ENCODE measurements at places on chromosomes 5 and 9.

DNA sequence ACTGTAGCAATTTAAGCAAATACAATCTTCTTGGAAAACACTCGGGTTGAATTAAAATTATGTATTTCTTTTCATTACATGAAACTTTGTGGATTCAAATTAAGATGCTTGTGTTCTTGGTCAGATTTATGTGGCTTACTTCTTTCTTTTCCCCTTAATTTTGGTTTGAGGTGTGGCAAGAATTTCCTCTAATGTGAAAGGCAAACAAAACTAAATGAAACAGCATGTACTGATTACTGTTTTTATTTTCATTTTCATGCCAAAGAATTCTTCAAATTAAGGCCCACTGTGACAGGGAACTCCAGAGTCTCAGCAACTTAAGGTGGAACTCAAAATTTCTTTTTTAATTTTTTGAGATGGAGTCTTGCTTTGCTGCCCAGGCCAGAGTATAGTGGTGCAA lies at the start of gene OMD:
TSS of gene OMD (minus strand) at position 132 of the 400 bp plus-strand sequence. CDS start 6,913 bp downstream, outside the sequence.
- DNase-seq = no peak

DNA sequence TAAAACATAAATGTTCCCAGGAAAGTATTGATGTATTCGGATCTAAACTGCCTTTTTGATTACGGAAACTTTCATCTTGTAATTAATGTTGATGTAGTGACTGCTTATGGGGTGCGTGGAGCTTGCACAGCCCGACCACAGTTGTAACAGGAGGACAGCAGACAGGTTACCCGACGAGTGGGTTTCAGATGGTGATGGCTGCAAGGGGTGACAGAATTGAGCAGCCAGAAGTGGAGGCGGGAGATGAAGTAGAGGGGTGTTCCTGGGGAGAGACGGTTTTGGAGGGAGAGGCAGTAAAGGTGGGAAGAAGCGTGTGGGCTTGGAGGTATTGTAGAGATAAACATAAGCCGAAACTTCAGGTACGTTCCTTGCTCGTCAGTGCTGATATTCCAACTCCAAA lies 5.8 kb downstream of the CEP72 start:
- DNase-seq = no peak

DNA sequence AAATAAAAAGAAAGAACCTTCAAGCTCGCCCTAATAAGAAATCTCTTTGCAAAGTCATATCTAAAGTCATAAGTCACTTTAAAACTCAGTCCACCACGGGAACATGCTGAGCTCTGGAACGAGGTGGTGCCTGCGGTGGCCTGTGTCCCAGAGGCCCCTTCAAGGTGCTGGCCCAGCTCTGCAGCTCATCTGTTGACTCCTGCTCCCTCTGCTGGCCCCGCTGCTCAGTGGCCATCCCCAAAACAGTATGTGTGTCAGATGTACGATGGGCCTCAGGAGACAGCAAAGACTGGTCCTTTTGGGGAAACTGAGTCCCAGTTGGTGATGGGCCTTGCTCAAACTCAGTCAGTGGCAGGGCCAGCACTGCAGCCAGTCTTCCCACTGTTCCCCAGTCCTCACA lies 22.8 kb upstream of the FOXB2 start:
- DNase-seq = no peak

DNA sequence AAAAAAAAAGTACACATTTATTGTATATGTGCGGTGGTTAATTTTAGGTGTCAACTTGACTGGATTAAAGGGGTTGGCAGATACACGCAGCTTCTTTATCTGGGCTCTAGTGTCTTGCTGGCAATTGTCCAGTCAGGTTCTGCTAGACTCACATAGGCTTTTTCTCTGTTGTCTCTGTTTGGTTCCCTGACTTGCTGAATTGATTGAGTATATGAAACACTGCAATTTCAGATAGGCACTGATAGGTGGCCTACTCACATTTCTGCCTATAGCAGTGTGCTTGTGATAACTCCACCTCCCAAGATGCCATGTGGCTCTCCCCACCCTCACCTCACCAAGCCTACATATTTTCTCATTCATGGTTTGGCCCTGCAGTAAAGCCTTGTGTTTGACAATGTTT lies 52.5 kb downstream of the AOPEP start:
- DNase-seq = no peak

- DNase-seq = no peak
These were observed 424.6 kb downstream of the CSNK1G3 start for GRCh38 chr5:123936548-123936947.

- no peak for DNase-seq
These were observed 145.1 kb upstream of the ACTBL2 start for GRCh38 chr5:57627661-57628060.

DNA sequence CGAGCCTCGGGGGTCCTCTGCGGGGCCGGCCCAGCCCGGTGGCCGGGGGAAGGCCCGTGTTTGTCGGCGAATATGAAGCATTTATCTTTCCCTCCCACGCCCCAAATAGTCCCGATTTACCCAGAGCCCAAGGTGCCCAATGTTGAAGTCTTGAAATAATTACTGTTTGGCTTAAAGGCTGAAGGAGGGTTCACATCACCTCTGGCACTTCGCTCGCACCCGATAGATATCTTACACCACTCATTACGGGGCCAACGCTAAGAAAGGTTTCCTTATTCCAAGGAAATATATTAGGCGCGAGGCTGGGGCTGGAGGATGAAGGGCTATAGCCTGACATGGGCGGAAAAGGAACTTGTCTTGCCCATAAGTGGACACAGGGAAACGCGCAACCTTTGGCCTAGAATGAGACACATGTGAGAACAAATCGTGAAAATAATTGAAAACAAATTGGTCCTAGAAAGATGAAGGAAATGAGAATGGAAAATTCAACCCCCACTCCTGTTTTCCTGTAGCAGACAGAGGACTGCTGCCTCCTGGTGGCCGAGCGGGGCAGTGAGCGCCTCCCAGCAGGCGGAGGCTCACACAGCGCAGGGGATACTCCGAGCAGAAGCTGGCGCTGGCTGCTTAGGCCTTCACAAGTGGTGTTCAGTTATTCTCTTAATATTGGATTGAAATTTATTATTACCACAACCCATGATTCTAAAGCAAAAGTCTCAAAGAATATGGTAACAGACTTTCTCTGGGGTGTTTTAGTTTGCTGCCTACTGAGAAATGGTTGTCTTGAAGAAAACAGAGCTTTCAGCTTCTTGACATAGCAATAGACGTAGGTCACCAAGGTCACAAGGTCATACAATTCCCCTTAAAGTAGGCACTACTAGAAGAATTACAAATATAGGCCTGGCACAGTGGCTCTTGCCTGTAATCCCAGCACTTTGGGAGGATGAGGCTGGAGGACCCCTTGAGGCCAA lies 7.9 kb downstream of the CCL21 start:
- DNase-seq = peak; percentile 55

DNA sequence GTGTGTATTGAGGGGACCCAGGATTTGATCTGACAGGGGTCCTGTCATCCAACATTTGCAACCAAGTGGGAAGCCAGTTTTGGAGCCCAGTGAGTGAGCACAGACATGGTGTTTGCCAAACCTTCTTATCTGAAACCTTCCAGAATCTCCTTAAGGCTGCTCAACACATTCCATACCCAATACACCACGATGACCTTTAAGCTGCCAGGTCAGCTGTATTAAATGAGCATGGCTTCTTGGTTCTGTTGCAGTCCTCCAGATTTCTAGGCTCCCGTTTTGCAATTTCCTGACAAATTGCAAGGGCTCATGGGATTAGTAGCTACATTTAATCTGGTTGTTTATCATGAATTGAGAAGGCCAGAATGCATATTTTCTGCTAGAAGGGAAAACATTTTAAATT lies 124.2 kb upstream of the ATP10B start:
- no peak for DNase-seq

GRCh38 chr5:587403-587802 lies 24.7 kb upstream of the CEP72 start:
- no peak for DNase-seq

DNA sequence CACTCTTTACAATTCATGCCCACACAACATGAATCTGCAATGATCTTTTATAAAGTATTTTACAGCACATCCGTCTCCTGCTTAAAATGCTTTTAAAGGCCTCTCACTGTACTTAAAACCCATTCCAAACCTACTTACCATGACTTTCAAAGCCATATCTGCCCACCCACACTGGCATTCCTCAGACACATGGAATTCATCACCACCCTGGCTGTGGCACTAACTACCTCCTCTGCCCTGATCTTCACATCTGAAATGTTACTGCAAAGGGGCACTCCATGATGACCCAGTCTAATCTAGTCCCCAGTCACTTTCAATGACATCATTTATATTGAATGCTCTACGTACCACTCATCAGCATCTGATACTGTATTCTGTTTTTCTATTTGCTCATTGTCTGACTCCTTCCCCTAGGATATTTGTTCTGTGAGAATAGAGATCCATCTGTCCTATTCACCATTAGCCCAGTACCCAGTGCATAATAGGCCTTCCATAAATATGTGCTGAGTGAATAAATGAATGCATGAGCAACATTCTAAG lies 193.2 kb upstream of the KIF2A start:
- no peak for DNase-seq

DNA sequence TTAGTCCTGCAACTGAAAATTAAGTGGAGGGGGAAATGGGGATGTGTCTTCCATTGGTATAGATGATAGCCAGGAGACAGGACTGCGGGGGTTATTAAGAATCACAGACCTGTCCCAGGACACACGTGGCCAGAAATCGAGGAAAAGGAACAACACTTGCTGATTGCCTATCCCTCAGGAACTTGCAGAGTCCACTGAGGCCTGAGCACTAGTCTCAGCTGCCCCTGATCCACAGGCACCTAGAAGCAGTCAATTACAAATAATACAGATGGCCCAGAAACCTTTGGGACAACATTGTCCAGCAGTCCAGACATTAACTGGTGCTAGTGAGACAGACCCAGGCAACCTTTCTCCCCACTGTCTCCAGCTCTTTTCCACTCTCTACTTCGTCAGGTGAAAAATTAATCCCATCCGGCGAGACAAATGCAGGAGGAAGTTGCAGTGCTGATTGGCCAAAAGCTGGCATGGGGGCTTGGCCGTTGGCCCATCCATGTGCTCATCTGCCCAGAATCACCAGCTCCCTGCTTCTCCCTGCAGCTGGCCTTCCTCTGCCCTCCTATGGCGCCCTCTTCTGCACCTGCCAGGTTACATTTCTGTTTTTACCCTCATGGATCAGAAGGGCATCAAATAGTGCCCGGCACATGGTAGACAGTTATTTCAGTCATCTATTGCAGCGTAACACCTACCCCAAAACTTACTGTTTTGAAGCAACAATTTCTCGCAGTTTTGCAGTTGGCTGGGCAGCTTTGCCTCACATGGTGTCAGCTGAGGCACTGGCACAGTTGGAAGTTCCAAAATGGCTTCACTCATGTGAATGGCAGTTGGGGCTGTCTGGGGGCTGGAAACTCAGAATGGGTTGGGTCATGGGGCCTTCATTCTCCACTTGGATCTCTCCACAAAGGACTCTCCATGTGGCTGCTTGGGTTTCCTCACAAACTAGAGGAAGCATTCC lies 3.6 kb upstream of the B4GALT1 start:
- no peak for DNase-seq

- no peak for DNase-seq
These were observed 100.7 kb downstream of the KLF4 start for GRCh38 chr9:107388890-107389289.

- DNase-seq = no peak
These were observed 33.8 kb downstream of the SVEP1 start for GRCh38 chr9:110545705-110546104.

DNA sequence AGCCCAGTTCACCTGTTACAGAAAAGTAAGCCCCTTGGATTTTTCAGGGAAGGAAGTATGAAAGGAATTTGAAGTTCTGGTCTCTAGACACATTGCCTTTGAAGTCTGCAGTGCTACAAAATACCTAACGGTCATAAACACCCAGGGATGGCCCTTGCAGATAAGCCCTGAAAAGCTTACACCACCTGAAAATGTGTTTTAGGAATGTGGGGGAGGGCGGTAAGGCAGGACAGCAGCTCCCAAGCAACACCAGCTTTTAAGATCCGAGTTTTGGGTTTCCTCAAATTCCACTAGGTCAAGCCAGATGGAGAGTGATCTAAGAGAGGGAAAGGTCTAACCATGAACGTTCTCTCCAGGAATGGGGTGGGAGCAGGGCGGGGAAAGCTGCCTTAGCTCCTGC lies 114.1 kb upstream of the PANK3 start:
- DNase-seq = no peak

DNA sequence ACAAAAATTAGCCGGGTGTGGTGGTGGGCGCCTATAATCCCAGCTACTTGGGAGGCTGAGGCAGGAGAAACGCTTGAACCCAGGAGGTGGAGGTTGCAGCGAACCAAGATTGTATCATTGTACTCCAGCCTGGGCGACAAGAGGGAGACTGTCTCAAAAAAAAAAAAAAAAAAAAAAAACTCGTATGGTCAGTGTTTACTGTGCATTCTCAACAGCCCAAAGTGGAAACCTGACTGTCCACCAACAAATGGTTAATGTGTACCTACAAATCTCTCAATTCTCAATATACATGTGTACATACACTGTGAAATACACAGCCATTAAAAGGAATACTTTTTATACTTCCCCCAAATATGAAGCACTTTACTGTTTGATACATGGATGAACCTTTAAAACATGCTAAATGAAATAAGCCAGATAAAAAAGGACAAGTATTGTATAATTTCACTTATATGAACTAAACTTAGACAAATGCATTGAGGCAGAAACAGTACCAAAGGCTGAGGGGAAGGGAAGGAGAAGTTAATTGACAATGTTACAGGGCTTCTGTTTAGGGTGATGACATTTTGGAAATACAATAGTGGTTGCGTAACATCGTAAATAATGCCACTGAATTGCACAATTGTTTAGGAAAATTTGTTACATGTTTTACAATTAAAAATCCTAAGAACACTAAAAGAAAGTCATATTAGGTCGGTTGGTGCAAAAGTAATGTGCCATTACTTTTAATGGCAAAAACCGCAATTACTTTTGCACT lies 16.5 kb downstream of the DNAJA1 start:
- no peak for DNase-seq

DNA sequence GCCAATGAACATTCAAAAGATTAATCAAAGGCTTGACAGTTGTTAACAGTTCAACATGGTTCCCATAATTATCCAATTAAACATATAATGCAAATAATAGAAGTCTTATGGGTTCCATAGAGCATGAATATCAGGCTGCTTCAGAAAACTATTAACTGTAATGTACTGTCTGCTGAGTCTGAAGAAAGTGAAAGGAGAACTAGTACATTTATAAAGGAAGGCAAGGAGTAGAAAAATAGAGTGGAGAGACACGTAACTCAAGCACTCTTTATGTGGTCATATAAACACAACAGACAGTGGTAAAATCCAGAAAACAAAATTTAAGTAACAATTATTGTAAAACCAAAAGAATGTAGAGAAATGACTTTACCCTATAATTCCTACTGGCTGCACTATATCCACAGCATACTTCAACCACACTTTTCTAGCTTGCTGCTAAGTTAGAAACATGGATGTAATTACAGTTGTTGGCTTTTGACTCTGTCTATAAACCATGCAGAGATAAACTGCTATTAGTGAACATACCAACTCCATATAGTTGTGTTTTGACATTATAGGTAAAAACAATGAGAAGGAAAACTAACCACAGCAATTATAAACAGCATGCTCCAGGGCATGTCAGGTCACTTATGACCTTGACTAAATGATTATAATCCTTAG lies 32.7 kb downstream of the NFIB start:
- DNase-seq = no peak
